ENCODE measurements at places on chromosomes 12 and 14.

DNA sequence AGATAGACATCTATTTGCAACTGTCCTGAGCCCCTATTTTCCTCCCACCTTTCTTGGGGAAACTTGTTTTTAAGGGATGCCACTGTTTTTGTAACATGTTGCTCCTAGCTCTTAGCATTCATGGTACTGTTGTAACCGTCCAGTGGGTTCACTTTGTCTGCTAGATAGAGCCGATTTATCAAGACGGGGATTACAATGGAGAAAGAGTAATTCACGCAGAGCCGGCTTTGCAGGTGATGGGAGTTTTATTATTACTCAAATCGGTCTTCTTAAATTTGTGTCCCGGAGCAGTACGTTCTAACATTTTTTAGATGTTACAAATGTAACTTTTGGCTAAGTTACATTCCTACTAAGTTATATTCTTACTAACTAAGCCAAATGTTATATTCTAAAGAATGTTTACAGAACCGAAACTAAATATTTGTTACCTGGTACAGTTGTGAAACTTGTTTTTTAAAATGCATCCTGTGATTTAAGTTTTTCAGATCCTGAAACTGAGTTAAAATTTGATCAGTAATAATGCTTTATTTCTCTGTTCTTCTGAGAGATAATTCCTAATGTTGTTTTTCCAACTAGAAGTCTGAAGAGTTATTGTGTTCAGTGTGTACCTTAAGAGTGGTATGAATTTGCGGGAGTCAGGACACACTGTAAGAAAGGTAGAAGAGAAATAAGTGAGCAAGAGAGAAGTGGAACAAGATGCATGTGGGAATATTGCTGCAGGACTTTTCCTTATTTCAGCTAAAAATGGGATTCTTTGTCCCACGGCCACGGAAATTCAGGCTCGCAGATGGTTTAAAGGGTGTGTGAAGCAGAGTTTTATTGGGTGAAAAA, 20.6 kb upstream of the CLEC2D start:
- no peak for DNase-seq

- no peak for DNase-seq
These were observed 18.7 kb downstream of the PKP2 start for GRCh38 chr12:32877601-32878459.

GRCh38 chr12:68865399-68866164, 57.6 kb downstream of the MDM2 start:
- no peak for DNase-seq

GRCh38 chr14:95535226-95536021, 574 bp downstream of the GLRX5 start:
- no peak for DNase-seq

DNA sequence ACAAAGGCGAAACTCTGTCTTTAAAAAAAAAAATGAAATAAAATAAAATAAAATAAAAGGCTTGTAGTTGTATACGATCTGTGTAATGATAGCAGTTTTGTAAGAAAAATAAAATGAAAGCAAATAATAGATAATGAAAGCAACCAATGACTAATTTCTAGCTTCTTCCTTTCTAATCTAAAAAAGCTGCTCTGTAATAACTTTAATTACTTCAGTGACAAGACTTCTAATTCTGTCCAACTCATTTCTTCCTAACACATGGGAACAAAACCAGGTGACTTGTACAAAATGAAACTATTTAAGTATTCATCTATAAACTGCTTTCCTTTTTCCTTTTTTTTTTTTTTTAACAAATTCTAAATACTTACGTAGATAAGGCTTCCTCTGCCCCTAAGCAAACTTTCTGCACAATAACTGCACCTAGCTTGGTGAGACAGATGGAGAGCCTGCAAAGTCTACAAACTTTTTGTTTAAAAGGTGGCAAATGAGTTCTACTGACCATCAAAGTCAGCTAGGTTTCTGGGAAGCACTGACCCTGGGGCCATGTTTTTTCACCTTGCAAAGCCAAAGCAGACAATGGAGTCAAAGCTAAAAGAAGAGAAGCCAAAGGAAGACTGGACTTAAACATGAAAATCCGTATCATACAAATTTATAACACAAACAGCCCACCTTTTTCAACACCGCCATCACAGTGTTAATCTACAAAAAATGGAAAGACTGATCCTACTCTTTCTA, 28.2 kb downstream of the DENND5B start:
- DNase-seq, result no peak

GRCh38 chr14:94412671-94413638, 24.6 kb upstream of the SERPINA1 start:
- DNase-seq, result no peak

DNA sequence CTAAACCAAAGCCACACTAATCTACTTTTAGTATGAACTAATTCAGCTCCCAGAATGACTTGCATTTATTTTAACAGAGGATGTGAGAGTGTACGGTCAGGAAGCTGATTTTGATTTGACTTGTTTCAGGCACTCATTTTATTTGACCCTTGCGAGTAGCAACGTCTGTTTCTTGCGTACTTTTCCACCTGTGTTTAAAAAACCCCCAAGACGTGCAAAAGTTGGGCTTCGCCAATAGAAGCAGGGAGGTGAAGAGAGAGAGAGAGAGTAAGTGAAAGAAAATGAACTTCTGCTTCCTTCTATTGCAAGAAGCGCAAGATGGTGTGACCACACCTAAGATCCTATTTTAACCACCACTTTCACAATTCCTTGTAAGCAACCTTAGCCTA, 6.7 kb upstream of the SLC15A4 start:
- no peak for DNase-seq

- DNase-seq, result no peak
These were observed 349.9 kb downstream of the LRIG3 start for GRCh38 chr12:58570411-58570810.

- DNase-seq, result no peak
These were observed 501.9 kb upstream of the RGS6 start for GRCh38 chr14:71430321-71430677.

DNA sequence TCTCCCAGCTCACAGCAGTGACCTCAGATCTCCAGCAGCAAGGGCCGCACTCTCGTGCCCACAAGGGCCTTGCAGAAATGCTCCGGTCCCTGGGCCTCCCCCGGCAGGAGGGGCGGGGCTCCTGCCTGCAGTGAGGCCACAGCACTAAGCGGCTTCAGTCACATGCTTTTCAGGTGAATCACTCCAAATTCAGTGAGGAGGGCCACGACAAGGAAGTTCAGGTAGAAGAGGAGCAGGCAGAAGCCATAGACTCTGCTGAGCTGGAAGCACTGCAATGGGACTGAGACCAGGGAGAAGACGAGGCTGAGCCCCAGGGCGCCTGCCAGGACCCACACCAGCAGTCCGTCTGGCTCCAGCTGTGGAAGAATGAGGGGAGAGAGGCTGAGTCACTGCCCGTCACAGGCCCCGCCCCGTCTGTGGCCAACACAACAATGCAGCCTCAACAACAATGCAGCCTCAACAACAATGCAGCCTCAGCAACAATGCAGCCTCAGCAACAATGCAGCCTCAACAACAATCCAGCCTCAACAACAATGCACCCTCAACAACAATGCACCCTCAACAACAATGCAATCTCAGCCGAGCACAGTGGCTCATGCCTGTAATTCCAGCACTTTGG, 35.2 kb downstream of the SLC8B1 start:
- DNase-seq, result peak; percentile 86

DNA sequence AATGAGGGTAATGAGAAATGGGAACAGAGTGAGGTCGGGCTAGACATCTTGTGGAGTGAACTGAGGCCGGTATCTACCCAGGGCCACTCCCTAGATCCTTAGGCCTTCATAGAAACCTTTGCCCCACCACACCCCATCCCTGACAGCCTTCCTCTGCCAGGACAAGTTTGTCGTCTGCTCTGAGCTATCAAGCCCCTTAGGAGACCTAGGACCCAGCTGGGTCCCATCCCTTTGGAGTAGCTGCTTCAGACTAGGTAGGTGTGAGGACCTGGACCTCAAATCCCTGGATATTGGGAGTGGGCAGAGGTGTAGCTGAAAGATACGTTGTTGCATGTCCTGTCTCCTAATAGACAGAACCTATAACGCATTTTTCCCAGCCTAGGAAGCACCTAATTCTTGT, at the start of gene TMEM253:
Gene TMEM253, plus strand, starts transcription at position 136 of the 400 bp plus-strand sequence. CDS start 278 bp downstream, outside the sequence.
- DNase-seq, result no peak

DNA sequence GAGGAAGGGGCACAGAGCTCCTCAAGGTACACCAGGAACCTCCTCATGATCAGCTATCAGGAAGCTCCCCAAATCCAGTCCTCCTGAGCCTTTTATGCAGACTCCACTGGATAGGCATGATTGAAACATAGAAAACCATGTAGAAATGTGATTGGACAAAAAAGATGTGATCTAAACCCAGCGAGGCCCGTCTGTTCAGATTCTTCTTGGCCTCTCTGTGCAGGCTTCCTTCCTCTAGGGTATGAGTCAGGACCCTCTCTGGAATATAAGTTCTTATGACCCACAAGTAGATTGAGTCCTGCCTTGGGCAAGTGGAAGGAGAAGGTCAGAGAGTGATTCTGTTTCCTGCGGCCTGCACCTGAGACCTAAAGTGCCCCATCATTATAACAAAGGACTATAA, 166.3 kb downstream of the PHLDA1 start:
- no peak for DNase-seq

DNA sequence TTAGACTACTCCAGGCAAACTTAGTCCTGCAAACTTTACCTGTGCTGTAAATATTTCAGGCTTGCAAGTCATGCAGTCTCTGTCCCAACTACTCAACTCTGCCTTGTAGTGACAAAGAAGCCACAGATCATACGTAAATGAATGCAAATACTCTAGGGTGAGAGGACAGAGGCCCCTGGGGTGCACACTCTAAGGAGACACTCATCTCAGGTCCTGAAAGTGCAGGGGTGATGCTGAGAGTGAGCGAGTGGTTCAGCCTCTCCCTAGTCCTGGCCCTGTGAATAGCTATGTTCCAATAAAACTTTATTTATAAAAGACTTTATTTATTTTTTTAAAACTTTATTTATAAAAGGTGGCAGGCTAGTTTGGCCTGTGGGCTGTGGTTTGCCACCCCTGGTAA, 34.9 kb downstream of the HCAR2 start:
- no peak for DNase-seq

DNA sequence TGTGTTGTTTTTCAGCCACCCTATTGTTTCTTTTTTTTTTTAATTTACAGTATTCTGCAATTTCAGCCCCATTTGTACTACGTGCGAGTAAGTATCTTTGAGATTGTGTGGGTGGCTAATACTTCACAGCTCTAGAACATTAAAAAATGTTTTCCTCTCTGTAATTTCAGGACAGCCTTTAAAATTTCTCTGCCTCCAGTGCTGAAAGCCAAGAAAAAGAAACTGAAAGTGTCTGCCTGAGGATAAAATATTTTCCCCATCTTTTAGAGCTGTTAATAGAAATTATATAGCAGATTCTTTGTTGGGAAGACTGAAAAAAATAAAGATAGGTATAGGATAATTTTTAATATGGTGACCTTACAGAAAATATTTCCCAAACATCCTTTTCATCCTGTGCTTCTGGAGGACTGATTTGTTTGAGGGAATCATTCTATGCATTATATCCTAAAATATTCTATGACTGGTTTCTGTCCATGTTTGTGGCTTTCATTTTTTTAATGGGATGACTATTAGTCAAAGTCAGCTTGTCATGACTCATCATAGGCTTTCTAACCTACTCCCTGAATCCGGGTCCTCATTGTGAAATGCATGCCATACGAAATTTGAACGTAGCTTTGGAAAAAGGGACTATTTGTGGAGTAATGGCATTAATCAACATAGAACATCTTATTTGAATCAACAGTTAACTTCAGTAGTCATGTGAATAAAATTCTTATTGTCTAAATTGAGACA, 10.8 kb upstream of the TCTN2 start:
- DNase-seq, result peak; percentile 51

DNA sequence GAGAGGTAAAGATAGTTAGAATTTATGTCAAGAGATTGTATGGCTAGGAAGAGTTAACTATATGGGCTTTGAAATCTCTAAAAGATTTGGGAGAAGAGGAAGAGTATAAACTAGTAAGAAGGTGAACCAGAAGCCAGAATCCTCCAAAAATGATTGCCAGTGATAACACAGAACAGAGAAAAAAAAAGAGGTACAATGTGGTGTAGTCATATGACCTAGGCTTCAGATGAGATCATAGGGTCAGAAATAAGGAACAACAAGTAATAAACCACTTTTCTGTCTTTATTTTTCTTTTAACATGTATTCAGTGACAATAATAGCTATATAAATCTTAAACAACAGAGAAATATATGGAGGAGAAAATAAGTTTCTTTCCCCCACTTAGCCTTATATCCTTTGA, 2.0 kb upstream of the NECAP1 start:
- DNase-seq, result no peak

- peak; percentile 50 for DNase-seq
These were observed 5.7 kb upstream of the JDP2 start for GRCh38 chr14:75422169-75422568.

DNA sequence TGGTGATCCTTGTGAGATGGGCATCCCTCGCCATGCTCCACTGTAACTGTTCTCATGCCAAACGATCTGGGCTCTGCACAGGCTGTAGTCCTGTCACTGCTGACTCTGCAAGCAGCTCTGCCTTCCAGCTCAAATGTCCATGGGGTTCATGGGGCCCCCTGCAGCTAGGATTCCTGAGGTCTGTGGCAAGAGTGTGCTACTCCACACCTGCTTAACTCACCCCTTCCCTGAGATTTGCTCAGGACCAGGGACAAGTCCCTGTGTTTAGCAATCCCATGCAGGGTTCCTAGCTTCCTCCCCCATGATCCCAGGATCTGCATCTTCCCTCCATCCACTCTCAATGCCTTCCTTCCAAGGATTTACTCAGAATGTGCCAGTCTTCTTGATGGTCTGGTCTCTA, 241.0 kb downstream of the ASCL1 start:
- no peak for DNase-seq

DNA sequence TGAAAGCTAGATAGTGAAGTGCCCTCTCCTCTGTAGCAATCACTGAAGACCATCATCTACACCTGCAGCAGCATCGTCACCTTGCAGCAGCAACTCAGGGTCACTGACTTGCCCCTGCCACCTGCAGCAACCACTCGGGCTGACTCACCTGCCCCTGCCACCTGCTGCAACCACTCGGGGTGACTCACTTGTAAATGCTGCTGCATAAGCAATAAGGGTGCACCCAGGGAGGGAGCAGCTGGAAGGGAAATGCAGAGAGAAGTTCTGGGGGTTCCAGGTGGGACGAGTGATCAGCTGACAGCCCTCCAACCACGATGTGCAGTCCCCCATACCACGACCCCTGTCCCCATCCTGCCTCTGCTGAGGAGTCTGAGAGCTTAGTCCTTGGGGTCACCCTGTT, 357.1 kb upstream of the SFSWAP start:
- DNase-seq, result no peak

DNA sequence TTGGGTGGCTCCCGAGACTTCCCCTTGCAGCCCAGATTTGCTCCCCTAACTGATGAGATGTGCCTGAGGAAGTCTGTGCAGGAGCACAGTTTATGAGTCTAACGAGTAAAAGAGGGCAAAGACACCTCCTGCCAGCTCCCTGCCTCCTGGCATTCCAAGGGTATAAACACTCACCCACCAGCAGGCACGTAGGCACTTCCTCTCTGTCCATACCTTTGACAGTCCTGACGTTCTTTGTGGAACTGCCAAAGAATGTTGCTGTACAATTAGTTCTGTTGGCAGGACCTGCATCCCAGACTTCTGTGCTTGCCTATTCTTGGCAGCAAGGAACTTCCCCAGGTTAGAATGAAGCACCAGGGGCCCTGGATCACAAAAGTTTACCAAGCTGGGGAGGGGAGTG, 889.3 kb downstream of the BCL11B start:
- DNase-seq, result no peak
